ENCODE measurements at places on chromosomes 6 and 20.
A peak's percentile ranks its signal among the peaks of the same experiment; 100 is the strongest.

DNA sequence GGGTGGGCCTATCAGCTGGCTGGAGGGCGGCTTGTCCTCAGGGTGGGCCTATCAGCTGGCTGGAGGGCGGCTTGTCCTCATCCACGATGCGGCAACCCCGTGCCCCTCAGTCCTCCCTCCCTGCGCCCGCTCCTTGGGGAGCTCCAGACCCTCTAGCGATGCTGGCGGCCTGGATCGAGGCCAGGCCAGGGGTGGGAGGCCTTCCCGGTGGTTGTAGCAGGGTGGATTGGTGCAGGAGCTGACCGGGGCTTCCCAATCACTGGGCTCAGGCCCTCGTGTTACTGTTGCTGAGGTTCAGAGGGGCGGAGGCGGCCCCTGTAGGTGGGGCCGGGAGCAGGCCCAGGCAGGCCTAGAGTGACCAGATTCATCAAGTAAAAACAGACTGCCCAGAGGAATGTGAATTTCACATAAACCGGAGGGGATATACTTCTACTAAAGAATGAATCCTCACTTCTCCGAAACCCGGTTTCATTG is 8.8 kb downstream of the SLC17A9 start:
- DNase-seq = no peak

GRCh38 chr6:41636833-41637193 is 1.5 kb upstream of the MDFI start:
- DNase-seq = no peak

GRCh38 chr6:15689586-15690482 is 27.0 kb upstream of the DTNBP1 start:
- no peak for DNase-seq

DNA sequence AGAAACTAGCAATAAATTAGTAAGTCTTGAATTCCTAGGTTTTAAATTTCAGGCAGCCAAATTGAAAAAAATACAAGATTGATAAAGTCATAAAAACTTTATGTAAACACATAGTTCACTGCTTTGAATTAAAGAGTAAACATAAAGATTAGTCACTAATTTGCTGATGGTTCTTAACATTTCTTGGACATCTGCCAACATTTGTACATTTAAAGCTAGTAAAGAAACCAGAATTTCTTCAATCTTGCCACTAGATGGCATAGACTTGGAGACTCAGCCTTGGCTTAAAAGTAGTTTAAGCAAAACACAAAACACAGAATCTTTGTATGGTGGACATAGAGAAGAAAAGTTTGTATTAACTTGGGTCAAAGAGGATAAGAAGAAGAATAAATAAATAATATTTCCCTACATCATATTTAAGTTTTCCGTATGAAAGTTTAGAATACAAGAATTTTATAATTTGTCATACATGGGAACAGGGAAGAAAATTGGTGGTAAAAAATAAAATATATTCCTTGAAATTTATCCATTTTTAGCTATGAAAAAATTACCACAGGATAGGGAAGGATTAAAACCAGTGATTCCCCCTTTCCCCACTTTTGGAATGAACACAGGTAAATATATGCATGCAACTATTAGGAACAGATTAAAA is 41.7 kb upstream of the FAM135A start:
- DNase-seq = no peak

GRCh38 chr6:21893793-21894192 is 300.2 kb downstream of the SOX4 start:
- no peak for DNase-seq

- DNase-seq = no peak
These were observed 52.1 kb upstream of the DSP start for GRCh38 chr6:7489376-7489775.

GRCh38 chr6:143555071-143555492 is 43.6 kb upstream of the FUCA2 start:
- no peak for DNase-seq

DNA sequence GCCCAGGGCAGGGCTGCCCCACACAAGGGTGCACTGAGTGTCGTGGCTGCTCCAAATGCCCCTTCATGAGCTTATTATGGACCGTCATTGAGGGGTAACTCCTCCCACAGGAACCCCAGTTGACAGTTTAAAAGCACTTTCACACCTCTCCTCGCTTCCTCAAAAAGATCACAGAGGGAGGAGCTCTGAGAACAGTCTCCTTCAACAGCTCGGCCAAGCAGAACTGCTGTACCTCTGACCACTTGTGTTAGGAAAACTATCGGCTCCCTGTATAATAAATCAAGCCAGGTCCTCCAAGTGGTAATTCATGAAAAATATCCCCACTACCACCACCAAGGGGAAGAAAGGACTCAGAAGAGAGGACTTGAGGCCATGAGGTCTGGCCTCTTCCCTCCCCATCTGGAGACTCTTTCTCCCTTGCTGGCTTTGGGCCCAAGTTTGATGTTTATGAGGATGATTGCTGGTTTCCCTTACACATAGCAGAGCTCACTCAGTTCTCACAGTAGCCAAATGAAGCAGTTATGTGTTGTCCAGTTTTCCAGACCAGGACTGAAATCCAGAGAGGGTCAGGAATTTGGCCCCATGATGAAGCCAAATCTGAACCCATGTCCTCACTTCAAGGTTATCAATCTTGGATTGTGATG is 8.7 kb downstream of the SNX21 start:
- DNase-seq = no peak

GRCh38 chr20:64099086-64099786 is 8.1 kb downstream of the NPBWR2 start:
- DNase-seq = no peak

- peak; percentile 49 for DNase-seq
These were observed 30.4 kb downstream of the KCNQ2 start for GRCh38 chr20:63442100-63442493.

DNA sequence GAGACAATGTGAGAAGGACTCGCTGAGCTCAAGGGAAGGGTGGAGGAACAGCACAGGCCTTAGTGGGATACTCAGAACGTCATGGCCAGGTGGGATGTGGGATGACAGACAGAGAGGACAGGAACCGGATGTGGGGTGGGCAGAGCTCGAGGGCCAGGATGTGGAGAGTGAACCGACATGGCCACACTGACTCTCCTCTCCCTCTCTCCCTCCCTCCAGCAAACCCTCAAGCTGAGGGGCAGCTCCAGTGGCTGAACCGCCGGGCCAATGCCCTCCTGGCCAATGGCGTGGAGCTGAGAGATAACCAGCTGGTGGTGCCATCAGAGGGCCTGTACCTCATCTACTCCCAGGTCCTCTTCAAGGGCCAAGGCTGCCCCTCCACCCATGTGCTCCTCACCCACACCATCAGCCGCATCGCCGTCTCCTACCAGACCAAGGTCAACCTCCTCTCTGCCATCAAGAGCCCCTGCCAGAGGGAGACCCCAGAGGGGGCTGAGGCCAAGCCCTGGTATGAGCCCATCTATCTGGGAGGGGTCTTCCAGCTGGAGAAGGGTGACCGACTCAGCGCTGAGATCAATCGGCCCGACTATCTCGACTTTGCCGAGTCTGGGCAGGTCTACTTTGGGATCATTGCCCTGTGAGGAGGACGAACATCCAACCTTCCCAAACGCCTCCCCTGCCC is 1.7 kb downstream of the TNF start:
- no peak for DNase-seq

DNA sequence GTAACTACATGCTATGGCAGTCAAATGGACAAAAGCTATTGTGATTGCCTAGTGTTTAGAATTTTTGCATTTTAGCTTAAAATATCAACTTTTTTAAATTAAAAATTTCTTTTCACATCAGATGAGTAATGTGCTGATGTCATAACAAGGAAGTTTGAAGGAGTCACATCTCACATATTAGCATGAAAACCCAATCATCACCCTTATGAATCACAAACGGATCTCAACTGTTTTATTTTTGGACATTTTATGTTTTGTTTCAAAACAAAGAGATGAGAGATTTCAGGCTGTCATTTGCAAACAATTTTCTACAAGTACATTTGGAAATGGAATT is 53.6 kb upstream of the TRERF1 start:
- DNase-seq = no peak

GRCh38 chr6:54892831-54893230 is 46.3 kb downstream of the FAM83B start:
- no peak for DNase-seq

GRCh38 chr20:42319252-42320013 is 701.3 kb upstream of the CHD6 start:
- DNase-seq = no peak

- DNase-seq = no peak
These were observed 221.0 kb downstream of the ADGB start for GRCh38 chr6:146819596-146820320.

GRCh38 chr6:144580771-144581170 is 295.6 kb downstream of the UTRN start:
- no peak for DNase-seq

GRCh38 chr20:12594410-12595088 is 414.2 kb upstream of the SPTLC3 start:
- DNase-seq = no peak

DNA sequence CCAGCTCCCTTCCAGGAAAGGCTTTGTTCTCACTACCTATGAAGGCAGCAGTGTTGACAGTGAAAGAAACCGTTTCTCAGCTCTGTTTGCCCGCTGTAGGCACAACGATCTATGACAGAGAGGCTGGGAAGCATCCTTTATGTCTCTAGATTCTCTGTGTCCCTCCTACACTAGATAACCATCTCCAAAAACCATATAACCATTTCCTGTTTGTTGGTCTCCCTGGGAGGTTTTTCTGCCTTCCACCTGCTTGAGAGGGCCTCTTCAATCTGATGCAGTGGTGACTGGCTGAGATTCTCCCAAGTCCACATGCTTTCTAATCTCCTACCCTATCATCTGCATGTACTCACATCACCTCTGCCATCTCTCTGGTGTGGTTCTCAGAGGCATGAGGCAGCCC is 32.0 kb upstream of the TMEM217 start:
- no peak for DNase-seq

GRCh38 chr6:165098165-165098564 is 211.2 kb downstream of the C6orf118 start:
- no peak for DNase-seq

GRCh38 chr6:31042806-31043205 is 32.5 kb downstream of the MUC22 start:
- DNase-seq = peak; percentile 23

GRCh38 chr20:21340991-21341697 is 38.0 kb downstream of the XRN2 start:
- no peak for DNase-seq

Measured in activated T-cell treated with anti-CD3 and anti-CD28 coated beads for 4 hours (primary cell).